ENCODE measurements at places on chromosomes 5 and 9.

DNA sequence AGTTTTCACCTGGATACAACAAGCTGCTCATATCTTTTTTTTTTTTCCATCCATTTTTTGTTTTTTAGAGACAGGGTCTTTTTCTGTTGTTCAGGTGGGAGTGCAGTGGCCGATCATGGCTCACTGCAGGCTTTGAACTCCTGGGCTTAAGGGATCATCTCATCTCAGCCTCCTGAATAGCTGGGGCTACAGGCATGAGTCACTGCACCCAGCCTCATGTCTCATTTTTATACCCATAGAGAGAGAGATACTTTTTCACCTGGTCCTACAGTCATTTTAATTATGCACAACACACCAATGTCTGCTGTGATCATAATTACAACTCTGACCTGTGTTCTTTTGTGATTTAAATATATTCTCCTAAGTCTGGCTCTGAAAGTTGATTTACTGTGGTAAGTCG, 84.4 kb downstream of the KIF4B start:
- DNase-seq = no peak

- no peak for DNase-seq
These were observed 25.2 kb downstream of the RALGPS1 start for GRCh38 chr9:126939821-126940221.

GRCh38 chr9:82535432-82535998, 527.4 kb downstream of the RASEF start:
- DNase-seq = no peak

- DNase-seq = no peak
These were observed 267.5 kb downstream of the GABRB2 start for GRCh38 chr5:161278739-161279660.

GRCh38 chr5:73174100-73174815, 1.3 kb downstream of the TMEM174 start:
- no peak for DNase-seq

DNA sequence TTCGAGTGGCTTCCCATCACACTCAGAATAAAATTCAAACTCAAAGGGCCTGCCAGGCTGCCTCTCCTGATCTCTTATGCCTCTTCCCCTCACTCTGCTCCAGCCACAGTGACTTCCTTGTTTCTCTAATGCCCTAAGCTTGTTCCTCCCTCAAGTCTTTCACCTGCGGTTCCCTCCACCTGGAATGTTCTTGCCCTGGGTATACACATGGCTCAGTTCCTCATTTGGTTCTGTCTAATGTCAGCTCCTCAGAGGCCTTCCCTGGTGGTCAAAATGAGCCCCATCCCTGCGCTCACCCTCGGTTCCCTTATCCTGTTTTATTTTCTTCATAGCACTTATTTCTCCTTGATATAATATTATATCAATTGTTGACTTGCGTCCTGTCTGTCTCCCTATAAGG, 12.7 kb upstream of the CYSTM1 start:
- DNase-seq = no peak

DNA sequence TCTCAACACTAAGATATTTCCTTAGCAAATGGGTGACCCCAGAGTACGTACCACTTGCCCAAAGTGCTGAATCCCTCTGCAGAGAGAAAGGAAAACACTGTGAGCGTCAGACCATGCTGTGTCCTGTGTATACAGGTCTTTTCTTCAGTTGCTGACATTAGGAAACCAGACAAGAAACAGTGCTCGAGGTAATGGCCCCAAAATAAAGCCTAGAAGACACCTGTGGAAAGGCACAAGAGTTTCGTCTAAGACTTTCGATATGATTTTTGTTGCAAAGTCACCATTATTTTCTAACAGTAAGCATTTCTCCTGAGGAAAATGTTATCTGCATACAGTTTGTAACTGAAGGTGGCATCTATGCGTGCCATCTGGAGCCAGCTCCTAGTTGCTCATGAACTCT, 62.0 kb upstream of the SIMC1 start:
- DNase-seq = no peak

GRCh38 chr9:111051400-111051799, 13.1 kb upstream of the LPAR1 start:
- DNase-seq = no peak

DNA sequence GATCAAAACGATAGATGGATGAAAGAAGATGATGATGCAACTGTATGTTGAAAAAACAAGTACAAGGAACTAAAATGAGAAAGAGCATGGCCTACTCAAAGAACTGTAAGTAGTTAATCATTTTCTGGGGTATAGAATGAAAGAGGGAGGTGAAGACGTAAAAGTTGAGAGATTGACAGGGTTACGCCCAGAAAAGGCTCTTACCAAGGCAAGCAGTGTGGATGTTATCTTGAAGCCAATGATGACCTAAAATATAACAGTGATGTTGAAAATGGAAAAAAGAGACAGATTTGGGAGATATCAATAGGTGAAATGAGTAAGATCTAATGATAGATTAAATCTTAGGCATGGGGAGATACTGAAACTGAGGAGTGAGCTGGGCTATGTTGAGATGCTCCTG, 80.4 kb upstream of the GNAQ start:
- no peak for DNase-seq

DNA sequence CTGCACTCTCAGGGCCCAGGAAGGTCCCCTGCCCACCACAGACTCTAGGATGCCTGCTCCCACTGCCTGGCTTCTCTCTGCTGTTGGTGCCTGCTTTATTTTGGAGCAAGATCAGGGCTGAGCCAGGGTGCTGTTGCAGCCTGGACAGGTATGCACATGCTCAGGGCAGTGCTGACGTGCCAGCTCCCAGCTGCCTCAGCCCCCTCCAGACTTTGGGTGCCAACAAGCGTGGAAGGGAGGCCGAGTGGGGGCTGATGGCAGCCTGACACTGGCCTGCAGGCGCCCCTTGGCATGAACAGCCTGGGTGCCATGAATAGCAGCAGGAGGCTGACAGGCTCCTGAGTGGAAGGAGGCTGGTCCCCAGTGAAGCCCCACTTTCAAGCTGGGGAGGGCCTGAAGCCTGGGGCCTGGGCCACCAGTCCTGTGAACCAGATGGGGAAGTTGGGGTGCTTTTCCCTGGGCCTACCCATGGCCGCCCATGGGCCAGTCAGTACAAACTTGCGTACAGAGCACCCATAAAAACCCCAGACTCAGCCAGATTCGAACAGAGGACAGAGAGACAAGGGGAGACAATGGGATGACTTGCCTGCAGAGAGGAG, 6.8 kb downstream of the AMBP start:
- DNase-seq = no peak

GRCh38 chr5:16902846-16903245, 33.2 kb downstream of the MYO10 start:
- no peak for DNase-seq

DNA sequence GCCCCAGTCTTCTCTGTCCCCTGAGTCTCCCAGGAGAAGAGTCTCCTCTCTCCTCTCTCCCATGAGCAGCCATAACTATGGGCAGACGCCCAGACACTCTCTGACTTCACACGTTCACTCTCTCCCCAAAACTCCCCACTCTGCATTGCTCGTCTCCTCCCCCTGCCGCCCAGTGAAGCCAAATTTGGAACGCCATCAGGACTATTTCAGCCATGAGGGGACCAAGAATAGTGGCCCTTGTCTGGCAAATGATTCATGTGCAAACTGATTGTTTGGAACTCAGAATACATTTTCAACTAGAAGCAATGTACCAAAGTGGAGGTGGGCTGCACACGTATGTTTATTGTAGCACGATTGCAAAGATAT, 20.9 kb downstream of the CMBL start:
- no peak for DNase-seq

- no peak for DNase-seq
These were observed 29.5 kb upstream of the APC start for GRCh38 chr5:112708103-112708622.

GRCh38 chr5:24368115-24368514, 276.7 kb downstream of the CDH10 start:
- DNase-seq = no peak

DNA sequence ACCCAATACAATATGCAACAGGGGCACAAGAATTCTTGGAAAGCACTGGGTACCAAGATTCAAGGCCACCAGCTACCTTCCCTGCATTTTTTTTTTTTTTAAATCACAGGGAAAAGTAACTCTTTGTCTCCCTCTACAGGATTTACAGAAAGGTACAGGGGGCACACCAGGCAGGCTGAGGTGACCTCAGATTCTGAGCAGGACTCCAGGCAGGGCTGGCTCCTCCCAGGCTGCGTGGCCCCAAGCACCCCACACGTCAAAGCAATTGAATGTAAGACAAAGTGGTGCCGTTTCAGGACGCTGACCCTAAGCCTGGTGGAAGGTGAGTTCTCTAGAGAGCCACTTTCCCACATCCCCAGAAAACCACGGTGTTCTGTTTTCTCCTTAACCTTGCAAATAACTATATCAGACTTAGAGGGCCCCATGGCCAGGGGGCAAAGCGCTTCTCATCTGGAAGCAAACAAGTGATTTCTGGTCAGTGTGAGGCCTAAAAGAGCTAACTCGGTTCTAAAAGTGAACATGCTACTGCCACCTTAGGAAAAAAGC, 222.6 kb downstream of the ROR2 start:
- no peak for DNase-seq

- no peak for DNase-seq
These were observed 58.7 kb downstream of the NXNL2 start for GRCh38 chr9:88593537-88594185.

DNA sequence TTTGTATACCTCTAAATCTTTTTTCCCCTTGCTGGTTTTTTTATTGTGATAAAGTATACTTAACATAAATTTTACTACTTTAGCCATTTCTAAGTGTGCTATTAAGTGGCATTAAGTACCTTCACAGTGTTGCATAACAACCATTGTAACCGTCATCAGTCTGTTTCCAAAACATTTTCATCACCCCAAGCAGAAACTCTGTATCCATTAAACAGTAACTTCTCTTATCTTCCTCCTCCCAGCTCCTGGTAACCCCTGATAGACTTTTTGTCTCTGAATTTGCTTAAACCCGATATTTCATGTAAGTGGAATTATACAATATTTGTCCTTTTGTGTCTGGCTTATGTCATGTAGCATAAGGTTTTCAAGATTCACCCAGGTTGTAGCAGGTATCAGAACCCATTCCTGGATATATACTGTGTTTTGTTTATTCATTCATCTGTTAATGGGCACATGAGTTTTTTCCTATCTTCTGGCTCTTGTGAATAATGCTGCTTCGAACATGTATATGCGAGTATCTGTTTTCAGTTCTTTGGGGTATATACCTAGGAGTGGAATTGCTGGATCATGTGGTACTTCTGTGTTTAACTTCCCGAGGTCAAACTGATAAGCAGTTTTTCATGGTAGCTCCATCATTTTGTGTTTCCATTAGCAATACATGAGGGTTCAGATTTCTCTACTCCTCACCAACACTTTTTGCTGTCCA, 66.4 kb downstream of the EHMT1 start:
- DNase-seq = no peak

- no peak for DNase-seq
These were observed 829.6 kb downstream of the TLR4 start for GRCh38 chr9:118533850-118534249.

- no peak for DNase-seq
These were observed 167.6 kb downstream of the TMEM38B start for GRCh38 chr9:105861972-105862371.

DNA sequence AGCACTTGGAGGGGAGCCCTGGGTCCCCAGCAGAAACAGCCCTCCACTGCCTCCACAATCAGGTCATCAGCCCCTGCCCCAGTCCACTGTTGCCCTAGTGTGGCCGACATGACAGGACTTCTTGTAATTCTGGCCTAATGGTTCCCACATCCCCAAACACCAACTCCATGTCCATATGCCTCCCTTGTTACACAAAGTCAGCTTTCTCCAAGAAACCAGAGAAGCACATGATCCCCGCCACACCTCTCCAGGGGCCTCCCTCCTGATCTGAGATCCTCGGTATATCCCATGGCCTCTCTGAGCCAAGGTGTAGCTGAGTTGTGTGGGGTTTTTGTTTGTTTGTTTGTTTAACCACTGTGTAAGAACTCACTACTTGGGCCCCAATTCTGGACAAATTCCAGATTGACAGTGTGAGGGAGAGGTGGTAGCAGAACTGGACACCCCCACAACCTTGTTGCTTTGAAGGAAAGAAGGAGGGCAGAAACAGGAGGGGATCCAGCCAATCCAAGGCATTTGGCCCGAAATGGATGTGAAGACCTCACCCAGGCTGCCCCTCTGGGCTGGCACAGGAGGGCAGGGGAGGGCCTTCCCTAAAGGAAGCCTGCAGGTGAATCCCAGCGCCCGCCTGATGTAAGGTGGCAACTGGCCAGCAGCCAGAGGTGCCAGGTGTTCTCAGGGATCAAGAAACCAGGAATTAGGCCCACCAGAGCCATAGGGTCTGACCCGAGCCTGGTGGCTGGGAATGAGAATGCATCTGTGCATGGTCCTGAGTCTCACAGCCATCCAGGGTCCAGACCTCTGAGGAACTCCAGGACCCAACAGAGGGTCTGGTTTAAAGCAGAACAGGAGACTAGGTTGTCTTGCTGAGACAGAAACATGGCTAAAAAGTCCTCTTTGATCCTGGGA, 13.4 kb downstream of the IRF1 start:
- DNase-seq = no peak

- DNase-seq = no peak
These were observed 9.9 kb upstream of the IQGAP2 start for GRCh38 chr5:76393035-76393680.

- DNase-seq = no peak
These were observed 88.8 kb upstream of the CTNNA1 start for GRCh38 chr5:138664276-138664943.

DNA sequence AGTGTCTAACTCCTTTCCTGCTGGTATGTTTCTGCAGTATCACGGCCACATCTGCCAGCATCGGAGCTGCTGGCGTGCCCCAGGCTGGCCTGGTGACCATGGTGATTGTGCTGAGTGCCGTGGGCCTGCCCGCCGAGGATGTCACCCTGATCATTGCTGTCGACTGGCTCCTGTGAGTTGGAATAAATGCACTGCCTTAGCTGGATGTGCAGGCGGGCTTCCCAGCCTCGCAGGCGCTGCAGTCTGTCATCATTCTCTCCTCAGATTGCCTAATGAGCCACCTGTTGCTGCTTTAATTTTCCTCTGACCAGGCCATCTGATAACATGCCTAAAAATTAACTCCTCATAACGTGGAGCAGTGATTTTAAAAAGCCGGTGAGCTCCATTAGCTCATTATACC, 79.1 kb upstream of the PLPP6 start:
- no peak for DNase-seq

DNA sequence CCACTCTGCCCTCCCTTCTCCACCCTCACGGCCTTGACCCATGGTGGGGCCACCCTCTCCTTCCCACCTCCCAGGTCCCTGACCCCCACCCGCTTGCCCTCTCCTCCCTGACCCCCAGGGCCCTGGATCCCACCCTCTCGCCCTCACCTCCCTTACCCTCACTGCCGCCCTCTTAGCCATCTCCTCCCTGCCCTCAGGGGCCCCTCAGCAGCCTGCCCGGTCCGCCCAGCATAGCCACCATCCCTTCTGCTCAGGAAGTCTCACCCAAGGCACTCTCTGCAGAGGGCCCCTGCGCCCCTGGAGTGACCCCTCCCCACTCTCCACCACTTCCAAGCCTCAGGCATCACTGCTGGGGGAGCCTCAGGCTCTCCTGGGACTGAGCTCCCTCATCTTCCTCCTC, 66.3 kb downstream of the MRPL36 start:
- no peak for DNase-seq

GRCh38 chr9:4979239-4979638, 5.8 kb upstream of the JAK2 start:
- DNase-seq = no peak

GRCh38 chr9:27714388-27714787, 141.1 kb upstream of the C9orf72 start:
- no peak for DNase-seq

- DNase-seq = no peak
These were observed 96.6 kb downstream of the MAN2A1 start for GRCh38 chr5:109786206-109786855.

- no peak for DNase-seq
These were observed 47.4 kb downstream of the RNF180 start for GRCh38 chr5:64213011-64213410.

- no peak for DNase-seq
These were observed 64.3 kb downstream of the GLDC start for GRCh38 chr9:6581253-6581652.

Measured in HS-27A (cell line).